RPMI8226 (cell line): ENCODE measurements at places on chromosomes 1 and 21.
A peak's percentile ranks its signal among the peaks of the same experiment; 100 is the strongest.

- DNase-seq, result no peak
Measured at GRCh38 chr1:242184955-242185354, 186.1 kb upstream of the MAP1LC3C start.

GRCh38 chr1:10155087-10155712 lies 55.2 kb upstream of the KIF1B start:
- DNase-seq, result no peak

GRCh38 chr1:2643414-2644077 lies 10.7 kb upstream of the MMEL1 start:
- peak; percentile 1 for DNase-seq

DNA sequence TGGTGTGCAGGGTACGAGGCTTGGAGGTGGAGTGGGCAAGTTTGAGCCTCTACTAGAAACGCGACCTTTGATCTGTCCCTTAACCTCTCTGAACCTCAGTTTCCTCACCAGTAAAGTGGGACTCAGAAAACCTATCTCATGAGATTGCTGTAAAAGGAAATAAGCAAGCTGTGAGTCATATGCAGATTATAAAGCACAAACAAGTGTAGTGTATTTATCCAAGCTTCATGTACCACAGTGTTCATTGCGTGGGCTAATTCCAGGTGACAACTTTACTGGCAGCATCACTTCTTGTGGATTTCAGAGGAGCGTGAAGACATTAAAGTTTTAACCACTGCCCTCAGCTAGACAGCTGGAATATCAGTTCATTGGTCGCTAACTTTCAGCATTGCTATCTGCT lies 44.4 kb downstream of the ZNF697 start:
- no peak for DNase-seq

GRCh38 chr1:40981691-40982448 lies 2.4 kb downstream of the CTPS1 start:
- no peak for DNase-seq

- no peak for DNase-seq
Measured at GRCh38 chr1:102732927-102733326, 375.4 kb downstream of the COL11A1 start.
